ENCODE measurements at places on chromosomes 3 and 15.

- DNase-seq: no peak
Observed at GRCh38 chr3:31196881-31197364, 302.5 kb upstream of the GADL1 start.

DNA sequence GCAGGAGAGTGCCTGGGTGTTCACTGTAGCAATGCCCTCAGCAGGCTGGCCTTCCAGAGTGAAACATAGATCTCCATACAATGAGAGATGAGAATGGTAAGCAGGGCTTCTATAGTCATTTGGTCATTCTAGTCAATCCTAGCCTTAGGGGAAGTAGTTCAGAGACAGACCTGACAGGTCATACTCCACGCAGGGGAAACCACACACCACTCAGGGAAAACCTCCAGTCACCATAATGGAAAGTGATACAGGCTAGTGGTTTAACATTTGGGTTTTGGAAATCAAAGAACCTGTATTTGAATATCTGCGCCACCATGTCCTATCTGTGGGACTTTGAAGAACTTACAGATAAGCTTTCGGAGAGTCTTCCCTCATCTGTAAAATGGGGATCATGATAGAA lies 425.7 kb upstream of the PPP2R3A start:
- no peak for DNase-seq

GRCh38 chr15:39511000-39511915 lies 69.6 kb upstream of the THBS1 start:
- no peak for DNase-seq

- no peak for DNase-seq
Observed at GRCh38 chr3:117798221-117798620, 1088.6 kb downstream of the TUSC7 start.

DNA sequence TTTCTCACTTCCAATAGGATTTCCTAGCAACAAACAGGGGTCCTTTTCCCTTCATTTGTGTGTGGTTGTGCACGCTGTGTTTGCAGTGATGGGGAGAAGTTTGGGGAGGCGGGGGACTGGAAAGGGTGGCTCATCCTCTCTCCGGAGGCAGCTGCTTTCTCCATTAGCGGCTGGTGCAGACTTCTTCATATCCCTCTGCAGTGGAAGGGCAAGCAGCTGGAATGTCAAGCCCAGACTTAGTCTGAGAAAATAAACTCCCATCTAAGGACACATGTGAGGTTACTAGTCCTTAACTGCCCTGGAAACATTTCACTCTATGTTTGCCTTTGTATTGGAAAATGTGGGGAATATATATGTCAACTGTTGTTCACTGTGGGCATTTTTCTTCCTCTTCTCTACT lies 467.0 kb upstream of the RASGRP1 start:
- DNase-seq: no peak

DNA sequence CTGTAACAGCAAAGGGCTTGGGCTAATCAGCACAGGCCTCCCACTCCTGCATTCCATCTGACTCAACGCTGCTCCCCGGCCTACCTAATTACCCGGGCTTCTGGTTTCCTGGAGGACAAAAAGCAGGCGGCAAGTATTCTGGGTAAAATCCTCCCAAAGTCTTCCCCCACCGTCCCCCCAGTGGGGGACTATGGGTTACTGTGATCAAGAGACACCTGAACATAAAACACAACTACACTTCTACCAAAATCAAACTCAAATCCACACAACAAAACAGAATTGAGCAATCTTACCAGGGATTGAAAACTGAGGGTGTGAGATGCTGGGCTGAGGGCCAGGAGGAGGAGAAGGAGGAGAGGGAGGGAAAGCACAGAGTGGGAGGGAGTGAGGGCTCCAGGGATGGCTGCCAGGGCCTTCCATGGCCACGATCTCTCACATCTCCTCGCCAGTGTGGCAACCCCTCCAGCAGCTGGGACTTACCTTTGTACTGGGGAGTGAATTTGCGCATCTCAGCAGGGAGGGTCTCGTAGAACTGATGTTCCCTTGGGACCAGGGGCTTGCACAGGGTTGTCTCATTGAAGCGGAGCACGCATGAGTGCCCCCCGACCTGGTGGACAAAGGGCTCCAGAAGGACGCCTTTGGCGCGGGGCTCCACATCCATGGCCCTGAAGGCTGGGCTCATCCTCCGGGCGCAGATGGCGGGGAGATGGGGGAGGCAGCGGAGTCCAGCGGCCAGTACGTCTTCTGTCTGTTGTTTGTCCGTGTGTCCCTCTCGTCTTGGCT lies 9.1 kb upstream of the NCKIPSD start:
- DNase-seq: no peak

GRCh38 chr3:186258968-186259367 lies 103.1 kb downstream of the DGKG start:
- no peak for DNase-seq

DNA sequence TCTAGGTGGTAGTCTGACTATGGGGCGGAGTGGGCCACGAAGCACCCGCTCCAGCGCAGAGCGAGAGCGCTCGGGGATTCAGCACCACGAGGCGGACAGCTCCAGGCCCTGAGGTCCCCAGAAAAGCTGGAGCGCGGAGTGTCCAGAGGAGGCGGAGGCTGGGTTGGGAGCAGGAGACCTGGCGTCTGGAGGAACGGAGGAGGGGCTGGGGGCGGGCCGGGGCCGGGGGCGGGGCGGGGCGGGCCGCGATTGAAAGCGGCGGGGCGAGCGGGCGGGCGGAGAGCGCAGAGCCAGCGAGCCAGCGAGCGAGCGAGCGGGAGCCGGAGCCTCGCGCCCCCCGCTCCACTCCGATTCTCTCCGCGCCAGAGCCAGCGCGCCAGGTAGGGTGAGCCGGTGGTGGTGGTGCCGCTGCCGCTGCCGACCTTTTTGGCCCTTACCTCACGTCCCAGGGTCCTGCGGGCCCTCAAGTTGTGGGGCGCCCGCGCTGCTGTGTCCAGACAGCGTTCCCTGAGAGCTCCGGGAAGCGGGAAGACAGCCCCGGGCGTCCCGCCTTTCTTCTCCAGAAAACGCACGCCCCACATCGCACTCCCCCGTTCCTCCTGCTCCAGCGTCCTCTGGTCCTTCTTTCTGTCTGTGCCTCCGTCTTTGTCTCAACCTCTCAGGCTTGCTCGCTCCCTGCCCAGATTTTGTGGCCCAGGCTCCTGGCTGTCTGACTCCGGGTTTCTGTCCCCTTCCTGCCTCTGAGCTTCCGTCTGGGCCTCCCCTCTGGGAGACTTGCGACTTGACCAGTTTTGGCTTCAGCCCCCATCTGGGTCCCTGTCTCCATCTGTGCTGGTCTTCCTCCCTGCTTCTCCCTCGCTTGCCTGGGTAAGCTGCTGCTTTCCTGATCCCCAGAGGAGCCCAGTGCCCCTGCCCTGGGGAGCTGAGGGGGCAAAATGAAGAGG lies at the start of gene GRM2:
GRM2 (plus strand) TSS at position 281 of the 944 bp plus-strand sequence. CDS start 1,916 bp downstream, outside the sequence.
- no peak for DNase-seq

DNA sequence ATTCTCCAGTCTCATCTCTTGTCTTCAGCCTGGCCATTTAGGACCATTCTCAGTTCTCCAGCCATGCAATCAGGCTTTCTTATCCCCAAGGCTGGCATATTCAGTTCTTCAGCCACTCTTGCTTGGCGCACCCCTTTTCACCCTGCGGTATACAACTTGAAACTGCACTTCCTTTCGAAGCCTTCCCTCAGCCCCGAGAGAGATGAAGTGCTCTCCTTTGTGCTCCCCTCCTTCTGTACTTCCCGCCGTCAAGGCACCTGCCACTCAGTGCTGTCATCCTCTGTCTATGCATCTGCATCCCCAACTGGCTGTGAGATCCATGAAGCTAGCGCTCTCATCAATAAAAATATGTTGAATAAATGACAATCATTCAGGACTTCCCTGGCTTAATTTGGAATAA lies 45.7 kb downstream of the MORC1 start:
- DNase-seq: no peak

DNA sequence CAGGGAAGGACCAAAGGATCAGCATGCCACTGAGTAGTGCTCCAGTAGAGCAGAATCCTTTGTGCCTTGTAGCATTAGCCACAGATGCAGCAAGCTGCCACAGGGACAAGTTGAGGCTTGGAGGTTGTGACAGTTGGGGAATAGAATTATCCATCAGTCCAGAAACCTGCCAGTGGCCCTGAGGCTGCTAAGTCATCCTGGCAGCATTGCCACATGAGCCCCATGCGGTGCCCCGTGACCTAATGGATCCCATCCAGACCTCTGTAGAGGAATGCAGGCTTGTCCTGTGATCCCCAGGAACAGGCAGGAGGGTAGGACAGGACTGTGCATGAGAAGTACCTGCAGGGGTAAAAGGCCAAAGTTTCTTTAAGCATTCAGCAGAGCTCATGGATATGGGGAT lies 51.7 kb downstream of the BOC start:
- no peak for DNase-seq

- no peak for DNase-seq
Observed at GRCh38 chr3:170705131-170705530, 119.3 kb upstream of the SLC7A14 start.

DNA sequence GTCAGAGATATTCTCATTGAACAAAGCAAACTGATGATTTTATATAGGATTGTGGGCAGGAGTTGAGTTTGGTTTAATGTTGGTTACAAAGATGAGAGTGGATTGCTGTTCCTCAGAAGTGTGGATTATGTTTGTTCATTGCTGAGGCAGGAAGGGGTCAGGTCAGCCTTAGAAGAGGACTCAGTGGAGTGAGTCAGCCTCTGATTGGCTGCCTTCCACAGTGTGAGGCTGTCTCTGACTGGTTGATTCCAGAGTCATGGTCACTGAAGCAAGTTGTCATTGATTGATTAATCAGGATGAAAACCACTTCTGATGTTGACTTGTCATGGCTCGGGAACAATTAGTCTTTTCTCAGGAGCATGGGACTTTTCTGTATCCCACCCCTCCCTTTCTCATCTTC lies 36.2 kb downstream of the KBTBD12 start:
- no peak for DNase-seq

DNA sequence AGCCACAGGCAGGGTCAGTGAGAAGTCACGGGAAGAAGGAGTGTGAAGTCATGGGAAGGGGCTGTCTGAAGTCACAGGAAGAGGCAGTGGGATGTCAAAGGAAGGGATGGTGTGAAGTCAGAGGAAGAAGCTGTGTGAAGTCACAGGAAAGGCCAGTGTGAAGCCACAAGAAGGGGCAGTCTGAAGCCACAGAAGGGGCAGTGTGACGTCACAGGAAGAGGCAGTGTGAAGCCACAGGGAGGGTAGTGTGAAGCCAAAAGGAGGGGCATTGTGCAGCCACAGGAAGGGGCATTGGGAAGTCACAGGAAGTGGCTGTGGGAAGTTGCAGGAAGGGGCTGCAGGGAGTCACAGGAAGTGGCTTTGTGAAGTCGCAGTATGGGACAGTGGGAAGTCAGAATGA lies 35.1 kb downstream of the GASK1A start:
- DNase-seq: no peak

DNA sequence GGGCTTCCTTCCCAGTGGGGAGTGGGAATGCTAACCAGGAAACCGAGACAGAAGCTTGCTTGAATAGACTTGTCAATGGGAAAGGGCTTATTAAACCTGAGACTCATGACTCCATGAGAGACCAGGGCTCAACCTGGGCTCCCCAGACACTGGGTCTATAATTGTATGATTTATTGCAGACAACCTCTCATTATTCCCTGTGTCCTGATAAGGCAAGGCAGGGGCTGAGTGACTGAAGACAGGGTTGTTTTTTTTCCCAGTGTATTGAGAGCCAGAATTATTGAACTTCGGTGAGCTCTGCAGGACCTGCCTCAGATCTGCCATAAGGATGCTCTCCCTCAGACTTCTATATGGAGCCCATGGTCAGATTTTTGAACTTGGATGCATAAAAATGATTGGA lies 79.5 kb upstream of the KLHL25 start:
- no peak for DNase-seq

- no peak for DNase-seq
Observed at GRCh38 chr3:41893977-41894376, 67.9 kb downstream of the ULK4 start.

DNA sequence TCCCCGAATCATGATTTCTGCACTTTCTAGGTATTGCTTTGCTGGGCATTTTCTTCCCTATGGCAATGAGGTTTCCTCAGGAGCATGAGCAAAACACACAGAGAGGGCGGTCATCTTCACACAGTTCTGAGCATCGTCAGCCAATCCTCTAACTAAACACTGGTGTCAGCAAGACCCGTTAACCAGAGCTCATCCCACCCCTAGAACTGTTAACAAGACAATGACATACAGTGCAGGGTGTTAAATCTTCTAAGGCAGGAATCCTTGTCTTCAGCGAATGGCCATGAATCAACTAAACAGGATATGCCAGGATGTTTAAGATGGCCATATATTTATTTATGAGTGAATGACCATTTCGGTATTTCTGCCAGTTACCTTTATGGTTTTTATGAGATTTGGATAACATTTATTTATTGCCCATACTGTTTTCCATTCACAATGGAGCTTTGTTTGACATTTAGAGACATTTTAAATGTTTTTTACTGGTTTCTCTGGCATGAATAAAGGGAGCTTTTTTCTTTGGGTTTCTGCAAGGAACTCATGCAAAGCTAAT lies 411.5 kb upstream of the PROK2 start:
- DNase-seq: no peak

DNA sequence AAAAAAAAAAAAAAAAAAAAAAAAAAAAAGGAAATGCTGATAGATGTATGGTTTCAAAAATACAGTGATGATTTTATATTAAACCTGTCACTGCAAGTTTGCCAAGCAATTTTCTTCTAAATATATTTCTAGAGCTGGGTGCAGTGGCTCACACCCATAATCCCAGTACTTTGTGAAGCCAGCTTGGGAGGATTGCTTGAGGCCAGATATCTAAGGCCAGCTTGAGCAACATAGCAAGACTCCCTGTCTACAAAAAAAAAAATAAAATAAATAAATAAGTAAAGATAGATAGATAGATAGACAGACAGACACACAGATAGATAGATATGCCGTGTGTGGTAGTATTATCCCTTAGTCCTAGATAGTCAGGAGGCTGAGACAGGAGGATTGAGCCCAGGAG lies 41.4 kb upstream of the ST3GAL6 start:
- DNase-seq: no peak

- DNase-seq: no peak
Observed at GRCh38 chr3:189698811-189699210, 67.6 kb downstream of the TP63 start.

DNA sequence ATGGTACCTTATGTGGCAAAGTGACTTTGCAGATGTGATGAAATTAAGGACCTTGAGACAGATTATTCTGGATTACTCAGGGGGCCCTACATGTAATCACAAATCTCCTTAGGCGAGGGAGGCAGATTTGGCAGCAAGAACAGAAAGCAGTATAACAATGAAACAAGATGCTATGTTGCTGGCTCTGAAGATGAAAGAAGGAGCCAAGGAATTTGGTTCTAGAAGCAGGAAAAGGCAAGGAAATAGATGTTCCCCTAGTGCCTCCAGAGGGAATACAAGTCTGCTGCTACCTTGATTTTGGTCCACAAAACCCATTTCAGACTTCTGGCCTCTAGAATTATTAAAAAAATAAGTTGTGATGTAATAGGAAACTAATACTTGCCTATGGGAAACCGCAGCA lies 64.5 kb downstream of the PIK3R4 start:
- no peak for DNase-seq
